ENCODE measurements at places on chromosomes 5 and 9.

- no peak for DNase-seq
These were observed 32.4 kb downstream of the TLE1 start for GRCh38 chr9:81656871-81657337.

DNA sequence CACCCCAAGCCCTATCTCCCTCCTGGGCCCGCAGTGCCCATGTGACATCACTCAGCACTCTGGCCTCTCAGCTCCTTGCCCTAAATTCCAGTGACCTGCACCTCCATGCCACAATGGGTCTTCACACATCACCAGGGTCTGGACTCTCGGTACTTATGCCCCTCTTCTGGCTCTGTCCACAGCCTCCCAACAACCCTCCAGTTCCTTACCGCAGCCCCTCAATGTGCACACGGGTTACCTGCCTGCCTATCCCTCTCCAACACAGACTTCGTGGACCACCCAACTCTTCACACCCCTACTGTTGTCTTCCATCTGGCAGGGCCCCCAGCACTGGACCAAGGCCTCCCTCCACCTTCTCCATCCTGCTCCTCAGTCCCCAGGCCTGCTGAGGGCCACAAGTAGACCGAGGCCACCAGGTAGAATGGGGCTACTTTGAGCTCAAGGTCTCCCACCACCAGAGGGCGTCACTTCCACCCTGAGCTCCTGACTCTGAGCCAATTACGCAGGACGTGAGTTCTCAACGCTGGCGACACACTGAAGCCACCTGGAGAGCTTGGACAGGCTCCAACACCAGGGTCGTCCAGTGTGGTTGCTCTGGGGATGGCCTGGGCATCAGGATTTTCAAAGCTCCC is 172.1 kb downstream of the GABBR2 start:
- DNase-seq = no peak

GRCh38 chr9:136626066-136626725 is 36.5 kb upstream of the EGFL7 start:
- no peak for DNase-seq

GRCh38 chr9:83247732-83248131 is 184.8 kb upstream of the RASEF start:
- no peak for DNase-seq

- DNase-seq = no peak
These were observed 332.3 kb upstream of the IRX4 start for GRCh38 chr5:2214910-2215590.

DNA sequence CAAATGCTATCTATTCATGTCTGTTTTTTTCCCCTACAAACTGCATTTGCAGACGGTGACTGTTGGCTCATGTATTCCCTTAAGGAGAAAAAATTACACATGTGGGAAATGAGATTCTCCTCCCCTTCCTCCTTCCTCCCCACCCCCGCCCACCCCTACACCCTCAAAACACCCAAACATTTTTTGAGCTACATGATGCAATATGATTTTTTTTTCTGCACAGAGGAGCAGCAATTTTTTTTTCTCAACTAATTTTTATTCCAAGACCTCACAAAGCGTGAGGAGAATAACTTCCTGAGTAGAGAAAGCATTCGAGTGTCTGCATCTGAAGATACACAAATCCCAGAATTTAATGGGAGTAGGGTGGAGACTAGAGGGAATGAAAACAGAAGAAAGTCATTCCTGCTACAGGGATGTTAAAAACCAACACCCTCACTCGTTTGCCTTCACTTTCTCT is 118.1 kb downstream of the PRDM6 start:
- DNase-seq = no peak

- no peak for DNase-seq
These were observed 62.1 kb downstream of the C5orf15 start for GRCh38 chr5:133906303-133906702.

DNA sequence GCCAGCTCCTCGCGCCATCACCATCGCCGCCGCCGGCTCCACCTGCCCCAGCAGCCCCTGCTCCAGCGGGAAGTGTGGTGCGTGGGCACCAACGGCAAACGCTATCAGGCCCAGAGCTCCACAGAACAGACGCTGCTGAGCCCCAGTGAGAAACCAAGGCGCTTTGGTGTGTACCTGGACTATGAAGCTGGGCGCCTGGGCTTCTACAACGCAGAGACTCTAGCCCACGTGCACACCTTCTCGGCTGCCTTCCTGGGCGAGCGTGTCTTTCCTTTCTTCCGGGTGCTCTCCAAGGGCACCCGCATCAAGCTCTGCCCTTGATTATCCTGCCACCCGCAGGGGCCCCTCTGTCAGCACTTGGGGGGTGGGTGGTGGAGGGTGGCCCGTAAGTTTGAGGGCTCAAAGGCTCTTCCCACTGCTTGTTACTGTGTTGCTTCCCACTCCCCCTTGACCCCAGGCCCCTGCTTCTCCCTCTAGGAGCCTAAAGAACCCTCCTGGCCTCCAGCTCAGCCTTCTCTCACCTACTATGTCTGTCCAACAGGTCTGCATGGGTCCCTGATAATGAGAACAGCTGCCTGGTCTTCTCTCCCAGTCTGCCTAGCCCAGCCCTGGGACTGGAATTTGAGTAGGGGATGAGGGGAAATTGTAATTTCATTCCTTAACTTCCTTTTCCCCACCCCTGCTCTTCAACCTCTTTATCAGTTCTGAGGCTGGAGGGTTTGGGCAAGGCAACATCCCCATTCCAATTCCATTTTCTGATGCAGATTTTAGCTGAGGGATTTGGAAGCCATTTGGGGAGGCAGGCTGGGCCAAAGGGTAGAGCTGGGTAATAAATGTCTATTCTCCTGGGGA is 9.0 kb downstream of the RACK1 start:
- DNase-seq = no peak

GRCh38 chr5:101404531-101404930 is 501.4 kb upstream of the ST8SIA4 start:
- no peak for DNase-seq

DNA sequence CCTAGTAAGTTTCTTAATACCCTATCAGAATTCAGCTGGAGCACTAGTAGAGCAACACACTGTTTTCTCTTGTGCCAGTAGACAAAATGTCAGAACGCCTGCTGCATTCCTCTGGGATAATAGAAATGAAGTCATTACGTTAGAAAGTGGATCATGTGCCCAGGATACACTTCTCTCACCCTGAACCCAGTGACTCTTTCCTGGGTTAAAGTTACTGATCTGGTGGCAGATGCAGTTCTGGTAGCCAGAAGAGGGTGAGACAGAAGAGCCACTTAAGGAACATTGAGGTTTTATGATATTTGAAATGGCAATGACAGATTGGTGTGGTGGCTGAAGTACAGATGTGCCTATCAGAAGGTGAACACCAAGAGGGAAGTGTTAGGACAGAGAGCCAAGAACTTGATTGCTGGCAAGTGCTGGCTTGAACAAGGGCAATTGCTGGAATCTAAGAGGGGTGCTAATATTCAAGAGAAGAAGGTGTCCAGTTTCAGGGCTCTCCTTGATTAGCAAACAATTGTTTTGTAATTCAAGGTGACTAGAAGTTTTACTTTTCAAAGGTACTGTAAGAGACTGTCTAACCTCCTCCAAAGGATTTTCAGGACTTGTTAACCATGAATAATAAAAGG is 93.7 kb upstream of the ERBIN start:
- DNase-seq = no peak

DNA sequence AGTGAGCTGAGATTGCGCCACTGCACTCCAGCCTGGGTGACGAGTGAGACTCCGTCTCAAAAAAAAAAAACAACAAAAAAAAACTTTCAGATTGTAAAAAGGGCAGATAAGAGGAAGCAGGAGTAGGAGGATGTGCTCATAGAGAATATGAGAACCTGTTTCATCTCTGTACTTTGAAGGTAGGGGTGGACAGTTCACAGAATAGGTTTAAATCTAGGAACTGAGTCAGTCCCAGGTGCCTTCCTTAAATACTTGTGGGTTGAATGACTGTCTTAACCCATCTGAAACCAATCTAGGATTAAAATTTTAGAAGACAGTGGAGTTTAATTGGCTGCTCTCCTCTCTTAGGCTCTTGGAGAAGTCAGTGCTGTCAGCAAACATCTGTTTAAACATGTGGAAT is 12.4 kb downstream of the POLK start:
- no peak for DNase-seq

DNA sequence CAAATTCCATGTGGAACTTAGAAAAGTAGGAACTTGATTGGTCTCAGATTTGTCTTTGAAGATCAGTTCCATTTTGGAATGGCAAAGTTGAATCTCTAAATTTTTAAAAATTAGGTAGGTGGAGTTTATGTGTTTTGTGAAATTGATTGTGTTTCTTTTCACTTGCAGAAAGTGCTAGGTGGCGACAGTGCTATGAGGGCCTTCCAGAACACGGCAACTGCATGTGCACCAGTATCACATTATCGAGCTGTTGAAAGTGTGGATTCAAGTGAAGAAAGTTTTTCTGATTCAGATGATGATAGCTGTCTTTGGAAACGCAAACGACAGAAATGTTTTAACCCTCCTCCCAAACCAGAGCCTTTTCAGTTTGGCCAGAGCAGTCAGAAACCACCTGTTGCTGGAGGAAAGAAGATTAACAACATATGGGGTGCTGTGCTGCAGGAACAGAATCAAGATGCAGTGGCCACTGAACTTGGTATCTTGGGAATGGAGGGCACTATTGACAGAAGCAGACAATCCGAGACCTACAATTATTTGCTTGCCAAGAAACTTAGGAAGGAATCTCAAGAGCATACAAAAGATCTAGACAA is 2.8 kb downstream of the PHAX start:
- DNase-seq = no peak

GRCh38 chr9:98378206-98378780 is 122.8 kb upstream of the TBC1D2 start:
- no peak for DNase-seq

DNA sequence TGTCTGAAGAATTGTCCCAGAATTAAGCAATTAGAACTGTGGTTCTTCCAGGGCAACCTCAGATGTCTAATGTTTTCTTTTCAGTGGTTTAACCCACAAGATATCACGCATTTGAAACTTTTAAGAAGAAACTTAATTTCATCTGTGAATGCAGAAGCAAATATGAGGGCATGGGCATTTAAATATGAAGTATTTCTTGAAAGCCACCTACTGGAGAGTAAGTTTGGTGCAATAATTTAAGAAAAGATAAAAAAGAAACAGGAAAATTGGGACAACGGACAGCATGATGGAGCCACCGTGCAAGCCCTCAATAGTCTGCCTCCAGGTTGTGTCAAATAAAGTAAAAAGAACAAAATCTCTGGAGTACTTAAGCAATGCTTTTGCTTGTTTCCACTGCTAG is 1.2 kb upstream of the CAPSL start:
- DNase-seq = no peak

GRCh38 chr5:157076558-157076957 is 17.6 kb upstream of the HAVCR1 start:
- DNase-seq = no peak

DNA sequence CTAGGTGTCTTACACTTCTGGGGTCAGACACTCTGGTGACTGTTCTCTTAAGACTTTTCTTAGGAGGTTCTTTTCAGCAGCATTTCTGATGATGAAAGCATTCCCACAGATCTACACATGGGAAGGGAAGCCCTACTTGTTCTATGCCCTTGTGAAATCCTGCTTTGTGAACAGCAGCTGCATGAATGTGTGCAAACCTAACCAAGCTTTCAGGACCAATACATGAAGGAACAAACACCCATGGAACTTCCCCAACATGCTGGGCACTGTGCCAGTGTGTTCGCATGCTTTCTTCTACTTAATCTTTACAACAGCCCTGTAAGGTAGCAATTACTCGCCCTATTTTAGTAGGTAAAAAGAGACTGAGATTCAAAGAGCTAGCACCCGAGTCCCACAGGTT is 439.9 kb upstream of the KLF4 start:
- no peak for DNase-seq

DNA sequence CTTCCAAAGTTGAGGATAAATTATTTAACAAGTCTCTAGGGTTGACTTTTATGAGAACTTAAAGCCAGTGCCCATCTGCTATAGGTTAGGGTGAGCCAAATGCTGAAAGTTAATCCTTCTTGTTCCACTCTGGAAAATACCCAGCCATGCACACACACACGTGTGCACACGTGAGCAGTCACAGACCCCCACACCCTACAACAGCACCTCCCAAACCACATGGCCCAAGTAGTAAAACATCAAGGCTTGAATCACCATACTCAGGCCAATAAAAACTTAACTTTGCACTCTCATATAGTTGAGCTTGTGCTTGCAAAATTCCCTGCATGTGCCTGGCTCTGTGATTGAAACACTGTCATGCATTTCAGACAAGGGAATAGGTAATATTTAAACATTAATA is 467.6 kb downstream of the ARHGEF28 start:
- DNase-seq = no peak

DNA sequence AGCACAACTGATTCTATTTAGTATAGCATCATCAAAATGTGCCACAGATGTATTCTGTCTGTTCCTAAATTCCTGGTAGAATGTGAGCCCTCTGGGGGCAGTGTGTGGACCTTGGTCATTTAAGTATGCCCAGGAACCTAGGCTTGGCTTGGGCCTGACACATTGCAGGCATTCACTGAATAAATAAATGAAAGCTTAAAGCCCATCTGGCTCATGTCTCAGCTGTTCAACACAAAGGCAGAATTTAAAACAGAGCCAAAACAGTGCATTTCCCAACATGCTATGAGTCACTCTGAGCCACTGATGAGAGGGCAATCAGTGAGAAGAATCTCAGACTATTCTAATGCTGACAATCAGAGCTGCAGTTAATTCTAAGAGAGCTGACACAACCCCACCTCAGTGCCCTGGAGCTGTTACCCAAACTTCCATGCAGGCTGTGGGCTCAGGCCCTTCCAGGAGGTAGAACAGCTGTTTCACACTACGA is 8.1 kb downstream of the FAM193B start:
- DNase-seq = no peak

GRCh38 chr5:162624110-162624509 is 556.5 kb downstream of the GABRG2 start:
- DNase-seq = no peak

DNA sequence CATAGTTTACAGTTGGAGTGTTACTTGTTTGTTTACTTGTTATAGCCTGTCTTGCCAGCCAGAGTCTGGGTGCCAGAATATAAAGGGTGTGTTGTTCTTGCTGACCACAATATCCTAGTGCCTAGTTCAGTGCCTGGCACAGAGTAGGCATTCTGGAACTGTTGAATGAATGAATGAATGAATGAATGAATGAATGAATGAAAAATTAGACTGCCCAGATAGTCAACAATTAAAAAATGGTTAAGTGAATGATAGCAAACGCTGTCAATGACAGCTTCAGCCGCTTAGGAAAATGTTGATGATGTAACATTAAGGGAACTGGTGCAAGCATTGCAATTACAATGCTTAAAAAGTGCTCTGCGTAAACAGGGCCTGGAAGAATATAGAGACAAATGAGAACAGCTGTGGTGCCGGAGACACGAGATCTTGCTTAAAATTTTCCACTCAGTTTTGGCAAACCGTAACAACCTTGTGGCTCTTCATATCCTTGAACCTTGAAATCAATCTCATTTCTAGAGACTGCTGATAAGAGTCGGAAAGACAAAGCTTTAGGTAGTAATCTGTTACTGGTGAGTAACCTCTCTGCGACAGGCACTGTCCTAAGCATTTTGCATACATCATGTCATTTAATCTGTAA is 4.7 kb upstream of the TTLL11 start:
- no peak for DNase-seq

GRCh38 chr9:91583966-91584365 is 160.3 kb upstream of the NFIL3 start:
- DNase-seq = no peak

GRCh38 chr9:134377976-134378375 is 51.7 kb downstream of the RXRA start:
- DNase-seq = no peak

Measured in stimulated activated CD8-positive, alpha-beta memory T cell treated with anti-CD3 and anti-CD28 coated beads, Interleukin-15, amount 100 ng/mL, for 1 hour (primary cell).